ENCODE measurements at places on chromosomes 7 and 10.

- no peak for DNase-seq
Observed at GRCh38 chr7:7181519-7182155, 707 bp upstream of the C1GALT1 start.

- no peak for DNase-seq
Observed at GRCh38 chr7:32586291-32587221, 91.3 kb downstream of the AVL9 start.

DNA sequence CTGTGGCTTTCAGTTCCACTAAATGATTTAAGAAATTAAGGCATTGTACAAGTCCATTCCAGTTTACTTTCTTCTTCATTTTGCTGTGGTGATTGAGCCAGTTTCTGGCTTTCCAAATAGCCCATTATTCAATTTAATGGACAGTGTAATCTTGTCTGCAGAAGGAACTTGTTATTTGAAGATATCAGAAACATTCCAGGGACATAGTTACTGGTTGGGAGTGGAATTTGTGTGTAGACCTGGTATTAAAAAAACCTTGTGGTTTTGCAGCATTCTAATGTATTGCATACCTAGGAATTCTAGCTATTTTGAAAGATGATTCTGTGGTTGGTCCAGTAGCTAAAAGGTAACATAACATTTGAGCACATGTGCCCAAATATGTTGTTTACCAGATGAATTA, 72.2 kb downstream of the MCU start:
- no peak for DNase-seq

DNA sequence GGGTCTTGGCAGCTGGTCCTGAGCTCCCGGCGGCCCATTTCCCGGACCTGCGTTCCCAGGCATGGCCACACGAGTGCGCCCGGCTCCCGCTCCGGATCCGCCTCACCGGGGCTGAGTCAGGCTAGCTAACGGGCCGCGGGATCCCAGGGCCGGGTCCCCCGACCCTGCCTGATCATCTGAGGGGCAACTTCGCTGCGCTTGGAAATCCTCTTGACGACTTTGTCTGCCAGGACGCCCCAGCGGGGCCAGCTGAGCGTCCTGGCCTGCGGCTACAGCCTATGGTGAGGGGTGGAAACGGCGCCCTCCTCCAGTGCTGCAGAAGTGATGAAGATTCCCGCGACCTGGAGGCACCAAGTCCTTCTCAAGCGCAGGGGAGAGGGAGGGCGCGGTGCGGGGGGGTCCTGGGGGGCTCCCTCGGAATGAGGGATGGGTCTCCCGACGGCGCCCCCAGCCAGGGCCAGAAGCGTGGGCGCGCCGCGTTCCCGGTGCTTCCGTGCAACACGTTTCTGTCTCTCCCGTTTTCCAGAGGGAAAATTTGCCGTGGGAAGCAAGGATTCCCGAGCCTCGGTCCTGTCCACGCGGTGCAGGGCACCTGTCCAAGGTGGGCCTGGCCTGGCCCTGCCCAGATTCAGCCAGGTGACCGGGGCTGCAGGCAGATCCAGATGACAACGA, 212.4 kb downstream of the CCSER2 start:
- DNase-seq: peak; percentile 87

- peak; percentile 30 for DNase-seq
Observed at GRCh38 chr10:104336821-104337467, 1.3 kb downstream of the ITPRIP start.

DNA sequence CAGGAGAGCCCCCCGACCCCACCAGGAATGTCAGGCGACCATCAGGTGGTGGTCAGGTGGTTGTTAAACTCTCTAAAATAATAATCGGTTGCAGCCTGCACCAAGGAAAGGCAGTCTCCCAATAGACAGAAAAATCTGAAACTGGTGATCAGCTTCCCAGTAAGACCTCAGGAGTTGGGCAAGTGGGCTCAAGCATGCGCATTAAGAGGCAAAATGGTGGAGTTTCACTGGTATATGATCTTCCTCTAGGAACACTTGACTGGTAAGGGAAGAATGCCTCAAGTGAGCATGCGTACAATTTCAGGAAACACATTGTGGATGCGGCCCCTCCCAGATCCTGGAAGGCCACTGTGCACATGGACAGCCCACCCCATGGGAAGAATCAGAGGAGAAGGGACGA, 619.9 kb downstream of the TYW1 start:
- no peak for DNase-seq

DNA sequence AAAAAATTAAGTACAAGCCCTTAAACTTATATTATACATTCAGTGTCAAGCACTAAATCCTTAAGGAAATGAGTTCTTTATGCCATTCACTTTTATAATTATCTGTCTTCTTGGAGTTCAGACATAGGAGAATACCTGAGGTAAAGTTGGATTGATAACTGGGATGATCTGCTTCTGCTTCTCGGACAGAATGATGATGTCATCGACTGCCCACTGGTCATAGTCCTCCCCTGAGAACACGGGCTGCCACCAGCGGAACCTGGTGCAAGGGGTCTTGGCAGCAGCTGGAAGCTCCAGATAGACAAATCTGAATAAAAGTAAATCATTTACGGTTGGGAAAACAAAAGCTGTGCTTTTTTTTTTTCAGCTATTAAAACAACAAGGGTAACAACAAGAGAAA, 148.2 kb upstream of the SLC26A5 start:
- DNase-seq: no peak

GRCh38 chr10:118776960-118777359, 22.2 kb upstream of the CACUL1 start:
- DNase-seq: no peak

DNA sequence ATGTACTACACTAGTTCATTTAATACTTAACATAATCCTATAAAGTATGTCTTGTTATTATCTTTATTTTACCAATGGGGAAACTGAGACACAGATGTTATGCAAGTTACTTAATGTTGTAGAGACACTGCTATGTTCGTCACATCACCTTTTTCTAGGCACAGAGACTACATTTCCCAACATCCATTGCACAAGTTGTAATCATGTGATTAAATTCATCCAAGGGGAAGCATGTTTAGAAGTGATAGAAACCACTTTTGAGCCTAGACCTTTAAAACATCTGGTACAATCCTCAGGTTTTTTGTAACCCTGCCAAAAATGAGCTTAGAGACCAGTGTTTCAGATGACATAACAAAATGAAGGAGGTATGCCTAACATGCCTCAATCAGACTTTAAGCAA, 386.8 kb upstream of the HPS1 start:
- no peak for DNase-seq

All from activated T-cell treated with anti-CD3 and anti-CD28 coated beads, Interleukin-2, amount 50 U/mL, for 48 hours (primary cell).